Smooth muscle cell of bladder (primary cell): ENCODE measurements at places on chromosomes 7 and 10. TPM values are rescaled to one million over a fixed set of nuclear protein-coding genes. Genes with fewer than 3 reads are reported as not detected.

The MOGAT3 gene
- not detected in 2 replicates for total RNA-seq

The KLF14 gene
- total RNA-seq: 0.09 TPM in 1 of 2 replicates, not detected in the other

The SDK1 gene
- 4.1 and 6.5 TPM in 2 replicates for total RNA-seq

The DNA2 gene
- total RNA-seq: 3.4 and 4.3 TPM in 2 replicates

The CAMK1D gene
- total RNA-seq: 6.3 TPM in 2 replicates

The AKR1C1 gene
- total RNA-seq: 218 and 321 TPM in 2 replicates

The AOAH gene
- total RNA-seq: not detected in 2 replicates

The HOXA7 gene
- total RNA-seq: 1.00 and 1.6 TPM in 2 replicates

The PNLIPRP2 gene
- total RNA-seq: not detected in 2 replicates

The PKD1L1 gene
- under 0.01 and 0.09 TPM in 2 replicates for total RNA-seq

The TRPV6 gene
- total RNA-seq: not detected in 2 replicates

The IFIT2 gene
- 3.0 and 3.1 TPM in 2 replicates for total RNA-seq

The UPK3BL1 gene
- total RNA-seq: 5.5 and 12.9 TPM in 2 replicates

The MKI67 gene
- 0.74 and 1.6 TPM in 2 replicates for total RNA-seq

The EPDR1 gene
- total RNA-seq: 42.5 and 112 TPM in 2 replicates

The TAF5 gene
- 2.4 and 3.2 TPM in 2 replicates for total RNA-seq

The SLC26A4 gene
- total RNA-seq: 0.28 and 0.65 TPM in 2 replicates

The ZEB1 gene
- total RNA-seq: 144 and 188 TPM in 2 replicates

The PON3 gene
- total RNA-seq: not detected in 2 replicates

The NEBL gene
- total RNA-seq: under 0.01 and 0.09 TPM in 2 replicates

The TPST1 gene
- 210 and 329 TPM in 2 replicates for total RNA-seq

The WDR86 gene
- 3.1 and 7.1 TPM in 2 replicates for total RNA-seq

The PGAM2 gene
- 0.14 and 0.65 TPM in 2 replicates for total RNA-seq

The CTAGE8 gene
- total RNA-seq: 0.28 TPM in 1 of 2 replicates, not detected in the other

The AFAP1L2 gene
- 0.09 and 0.14 TPM in 2 replicates for total RNA-seq

The TMEM60 gene
- total RNA-seq: 14.6 and 20.4 TPM in 2 replicates

The PPP1R17 gene
- total RNA-seq: not detected in 2 replicates

The CDK6 gene
- total RNA-seq: 16.4 and 18.1 TPM in 2 replicates

The LEP gene
- 0.09 TPM in 1 of 2 replicates, not detected in the other for total RNA-seq

The SPRN gene
- total RNA-seq: 0.43 and 0.46 TPM in 2 replicates

The KMT2E gene
- total RNA-seq: 67.3 and 82.1 TPM in 2 replicates

The TRIM73 gene
- total RNA-seq: 0.18 and 0.71 TPM in 2 replicates

The ORAI2 gene
- 22.8 and 37.3 TPM in 2 replicates for total RNA-seq

The CRHR2 gene
- not detected in 2 replicates for total RNA-seq

The HYAL4 gene
- not detected in 2 replicates for total RNA-seq
